ENCODE measurements at places on chromosomes 5 and 9. TPM values are rescaled to one million over a fixed set of nuclear protein-coding genes. Genes with fewer than 3 reads are reported as not detected.

The GABBR2 gene
- 7.4 TPM for total RNA-seq

The IL13 gene
- total RNA-seq: not detected

The TAL2 gene
- total RNA-seq: not detected

The GTF3C5 gene
- 62.1 TPM for total RNA-seq

The RICTOR gene
- total RNA-seq: 18.3 TPM

The GKAP1 gene
- 0.39 TPM for total RNA-seq
